ENCODE measurements at places on chromosomes 2 and 18.

DNA sequence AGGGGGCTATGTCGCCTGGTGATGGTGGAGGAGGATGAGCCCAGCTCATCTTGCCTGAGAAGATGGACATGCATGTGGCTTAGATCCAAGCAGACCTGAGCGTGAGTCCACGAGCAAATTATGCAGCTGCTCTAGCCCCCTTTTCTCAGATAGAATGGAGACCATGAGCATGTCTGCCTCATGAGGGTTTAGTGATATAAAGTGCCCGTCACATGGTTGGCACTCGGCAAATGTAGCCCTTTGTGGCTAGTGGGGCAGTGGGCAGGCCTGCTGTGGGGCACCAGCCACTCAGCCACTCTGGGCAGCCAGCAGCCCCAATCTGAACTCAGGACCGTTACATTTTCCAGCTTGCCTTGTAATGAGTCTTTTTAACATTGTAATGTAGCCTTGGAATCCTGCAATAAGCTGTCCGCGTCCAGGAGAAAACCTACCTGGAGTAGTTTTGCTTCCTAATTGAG lies 92.1 kb upstream of the HS6ST1 start:
- no peak for DNase-seq

GRCh38 chr2:127093648-127094210 lies 13.2 kb downstream of the BIN1 start:
- no peak for DNase-seq

DNA sequence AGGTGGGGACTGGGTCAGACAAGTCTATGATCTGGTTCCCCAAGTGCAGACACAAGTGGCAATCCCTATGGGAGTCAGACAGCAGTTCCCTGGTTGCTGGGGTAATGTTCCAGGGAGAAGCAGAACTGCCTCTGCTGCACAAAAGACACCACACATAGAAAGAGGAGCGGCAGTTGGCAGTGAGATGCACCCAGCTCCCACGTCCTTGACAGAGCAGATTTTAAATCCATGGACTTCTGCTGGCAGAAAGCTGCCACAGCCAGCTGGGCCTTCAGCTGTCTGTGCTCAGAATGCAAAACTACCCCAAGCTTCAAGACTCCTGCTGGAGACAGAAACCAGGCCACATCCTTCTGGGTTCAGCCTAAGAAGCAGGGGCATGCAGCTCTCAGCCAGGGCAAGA lies 147.2 kb downstream of the ETAA1 start:
- DNase-seq = no peak

GRCh38 chr2:72113847-72114692 lies 33.6 kb downstream of the CYP26B1 start:
- no peak for DNase-seq

DNA sequence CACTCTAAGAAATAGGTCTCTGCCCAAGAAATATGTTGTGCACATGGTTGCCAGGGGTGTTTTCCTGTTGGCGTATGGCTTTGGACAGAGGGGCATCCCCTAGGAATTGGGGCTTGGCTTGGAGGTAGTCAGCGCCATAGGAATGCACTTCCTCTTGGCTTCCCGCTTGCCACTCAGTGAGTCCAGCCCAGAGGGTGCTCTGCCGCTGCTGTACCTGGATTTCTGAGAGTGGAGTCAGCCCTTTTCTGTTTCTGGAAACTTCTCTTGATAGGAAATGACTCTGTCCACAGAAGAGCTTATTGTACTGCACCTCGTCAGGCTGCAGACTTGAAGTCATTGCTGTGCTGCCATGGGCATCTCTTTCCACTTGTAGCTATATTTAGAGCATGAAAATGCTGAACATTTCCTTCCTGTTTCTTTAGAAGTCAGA lies 116.7 kb upstream of the MGAT5 start:
- DNase-seq = no peak

DNA sequence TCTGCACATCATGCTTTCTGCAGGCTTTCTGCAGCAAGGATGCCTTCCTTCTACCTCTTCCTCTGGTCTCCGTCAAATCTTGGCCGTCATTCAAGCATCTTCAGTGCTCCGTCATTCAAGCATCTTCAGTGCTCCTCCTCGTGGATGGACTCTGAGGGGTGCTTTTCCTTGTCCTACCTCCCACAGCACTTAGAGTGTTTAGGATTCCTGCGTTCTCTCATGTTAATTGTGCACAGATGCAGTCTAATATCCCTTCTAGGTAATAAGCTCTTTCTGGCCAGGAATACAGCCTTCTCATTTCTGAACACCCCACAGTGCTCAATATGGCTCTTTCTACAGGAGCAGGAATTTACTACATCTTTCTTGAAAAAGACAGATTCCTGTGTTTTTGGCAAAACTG lies 59.8 kb downstream of the ZNF236 start:
- no peak for DNase-seq

- no peak for DNase-seq
Measured at GRCh38 chr18:21453511-21453901, 147.0 kb downstream of the ESCO1 start.

GRCh38 chr18:26925313-26925712 lies 59.8 kb upstream of the AQP4 start:
- DNase-seq = no peak

GRCh38 chr2:10960606-10961489 lies 49.1 kb downstream of the KCNF1 start:
- DNase-seq = no peak

DNA sequence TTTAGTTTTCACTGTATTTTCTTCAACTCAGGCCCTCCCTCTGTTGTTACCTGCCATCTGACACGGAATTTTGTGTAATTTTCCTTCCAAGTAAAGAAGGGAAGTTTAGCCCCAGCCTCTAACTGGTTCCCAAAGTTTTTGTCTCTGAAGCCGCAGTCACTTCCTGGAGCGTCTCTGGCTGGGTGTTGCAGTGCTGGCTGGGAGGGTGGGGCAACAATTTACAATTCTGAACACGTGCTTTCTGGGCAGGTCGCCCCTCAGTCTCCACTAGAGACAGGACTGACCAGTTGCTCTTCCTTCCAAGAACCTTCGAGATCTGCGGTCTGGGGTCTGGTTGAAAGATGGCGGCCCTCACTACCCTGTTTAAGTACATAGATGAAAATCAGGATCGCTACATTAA lies 3.5 kb downstream of the CNDP2 start:
- DNase-seq = peak; percentile 3

DNA sequence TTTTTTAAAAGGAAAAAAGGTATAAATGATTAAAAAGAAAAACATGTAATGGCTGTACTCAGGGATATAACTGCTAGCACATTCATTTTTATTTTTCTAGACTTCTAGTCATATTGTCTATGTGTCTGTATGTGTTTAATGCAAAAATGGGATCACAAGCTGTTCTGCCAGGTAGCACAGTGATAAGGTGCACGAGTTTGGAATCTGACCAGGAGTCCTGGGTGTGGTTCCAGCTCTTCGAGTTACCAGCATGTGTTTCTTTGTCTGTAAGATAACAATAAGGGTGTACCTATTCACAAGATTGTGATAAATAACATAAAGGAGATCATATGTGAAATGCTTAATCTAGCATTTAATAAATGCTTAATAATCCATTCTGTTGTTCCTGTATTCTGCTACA lies 145.3 kb downstream of the PKP4 start:
- no peak for DNase-seq

GRCh38 chr2:201517094-201517493 lies 65.6 kb downstream of the STRADB start:
- DNase-seq = no peak

DNA sequence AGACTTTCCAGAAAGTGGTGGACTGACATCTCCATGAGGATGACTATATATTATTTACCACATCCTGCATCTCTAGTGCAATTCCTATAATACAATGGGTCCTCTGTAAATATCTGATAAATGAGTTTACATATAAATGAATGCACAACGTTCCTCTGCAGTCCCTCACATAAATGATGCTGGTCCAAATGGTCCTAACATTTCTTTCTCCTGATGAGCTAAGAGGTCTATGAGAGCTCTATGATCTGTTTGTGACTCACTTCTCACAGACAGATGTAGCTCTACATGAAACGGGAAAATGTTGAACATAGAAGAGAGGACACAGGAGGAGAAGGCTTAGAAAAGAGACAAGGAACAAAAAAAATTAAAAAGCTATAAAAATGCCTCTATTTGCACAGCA lies 201.2 kb upstream of the PIK3C3 start:
- no peak for DNase-seq

GRCh38 chr18:70453058-70453775 lies 164.4 kb downstream of the SOCS6 start:
- no peak for DNase-seq

DNA sequence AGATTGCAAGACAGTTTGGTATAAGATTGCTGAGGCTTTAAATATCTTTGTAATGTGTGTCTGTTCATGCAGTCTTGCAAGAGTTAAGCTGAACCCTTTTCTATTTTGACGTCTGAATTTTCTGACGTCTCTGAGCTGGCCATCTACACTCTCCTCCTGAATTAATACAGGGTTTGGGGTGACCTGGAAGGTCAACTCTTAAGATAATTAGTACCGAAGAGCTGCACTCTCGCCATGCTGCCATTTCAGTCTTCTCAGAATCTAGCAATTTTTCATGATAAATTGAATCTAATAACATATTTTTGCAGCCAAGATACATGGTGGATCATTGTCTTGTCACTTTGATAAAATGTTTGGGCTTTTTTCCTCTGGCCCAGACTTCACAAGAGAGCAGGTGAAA lies 1245.2 kb upstream of the CELF4 start:
- no peak for DNase-seq

DNA sequence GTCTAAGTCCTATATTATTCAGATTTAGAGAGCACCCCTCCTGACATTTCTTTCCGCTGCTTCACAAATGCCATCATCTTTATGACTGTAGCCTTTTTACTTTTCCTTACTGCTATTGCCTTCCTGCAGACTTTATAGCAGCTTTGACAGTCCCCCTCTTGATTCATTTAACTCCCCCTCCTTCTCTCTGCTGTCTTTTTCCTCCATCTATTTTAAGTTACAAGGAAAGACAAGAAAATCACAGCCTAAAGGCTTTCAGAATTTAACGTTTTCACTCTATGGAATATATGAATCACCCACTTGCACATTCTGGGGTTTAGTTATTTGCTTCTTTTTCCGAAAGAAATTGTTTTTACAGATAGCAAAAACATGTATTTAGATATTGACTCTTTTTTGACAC lies 183.4 kb upstream of the SETBP1 start:
- DNase-seq = no peak

DNA sequence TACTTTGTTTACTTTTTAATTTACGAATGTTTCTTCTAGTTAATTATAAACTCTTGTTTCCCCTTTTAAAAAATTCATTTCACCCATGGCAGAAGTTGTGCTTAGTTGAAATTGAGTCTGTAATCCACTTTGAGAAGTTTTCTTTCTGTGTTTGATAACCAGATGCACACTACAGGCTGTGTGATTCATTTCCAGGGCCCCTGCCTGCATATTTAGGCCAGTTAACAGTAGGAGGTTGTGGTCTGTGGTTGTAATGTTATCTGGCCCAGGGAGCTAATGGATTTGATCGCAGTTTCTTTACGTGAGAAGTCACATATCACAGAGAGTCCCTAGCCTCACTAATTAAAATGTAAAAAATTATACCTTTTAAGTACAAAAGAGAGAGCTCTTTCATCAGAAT lies 3.3 kb downstream of the CDH7 start:
- DNase-seq = no peak

GRCh38 chr2:150690261-150690660 lies 202.8 kb upstream of the RND3 start:
- DNase-seq = no peak

DNA sequence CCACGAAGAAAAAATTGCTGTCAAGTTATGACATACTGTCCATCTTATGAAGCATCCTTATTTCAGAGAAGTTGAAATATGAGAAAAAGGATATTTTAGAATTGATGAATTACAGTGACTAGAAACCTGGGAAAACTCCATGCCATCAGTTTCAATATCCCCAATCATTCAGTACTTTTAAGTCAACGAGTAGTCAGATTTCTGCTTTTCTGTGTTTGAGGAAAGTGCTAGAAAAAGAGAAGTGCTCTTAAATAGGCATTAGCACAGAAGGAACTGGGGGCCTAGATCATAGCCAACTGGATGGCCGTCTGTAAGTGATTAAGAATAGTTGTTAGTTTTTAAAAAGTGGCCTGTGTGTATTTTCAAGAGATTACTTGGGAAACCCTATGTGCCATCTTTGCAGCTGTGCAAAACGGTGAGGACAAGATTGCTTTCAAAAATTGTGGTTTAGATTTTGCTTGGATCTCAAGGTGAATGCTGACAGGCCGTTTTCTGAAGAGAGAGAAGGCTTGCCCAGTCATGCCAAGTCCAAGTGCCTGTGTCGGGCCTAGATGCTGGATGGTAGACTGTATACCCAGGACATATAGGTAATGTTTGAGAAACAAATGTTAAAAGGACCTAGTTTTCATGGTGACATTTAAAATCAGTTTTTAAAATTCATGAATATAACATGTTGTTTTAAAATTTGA lies 5.1 kb downstream of the NEDD4L start:
- DNase-seq = no peak

GRCh38 chr18:73691118-73691517 lies 456.5 kb downstream of the FBXO15 start:
- DNase-seq = no peak

DNA sequence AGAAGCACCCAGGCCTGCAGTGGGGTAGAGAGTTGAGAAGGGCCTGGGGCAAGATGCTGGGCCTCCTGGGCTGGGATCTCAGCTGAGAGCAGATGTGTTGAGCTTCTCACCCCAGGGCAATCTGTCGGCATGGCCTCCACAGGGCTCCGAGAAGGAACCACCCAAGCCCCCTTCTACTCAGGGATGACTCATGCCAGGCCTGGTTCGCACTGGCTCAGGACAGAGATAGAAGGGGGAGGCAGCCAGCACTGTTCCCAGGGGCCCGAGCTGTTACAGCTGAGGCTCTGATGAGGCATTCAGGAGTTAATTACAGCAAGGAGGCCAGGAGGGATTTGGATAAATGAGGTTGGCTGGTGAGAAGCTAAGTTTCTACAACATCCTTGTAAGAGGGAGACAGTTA lies 62.5 kb downstream of the CENPO start:
- DNase-seq = no peak

DNA sequence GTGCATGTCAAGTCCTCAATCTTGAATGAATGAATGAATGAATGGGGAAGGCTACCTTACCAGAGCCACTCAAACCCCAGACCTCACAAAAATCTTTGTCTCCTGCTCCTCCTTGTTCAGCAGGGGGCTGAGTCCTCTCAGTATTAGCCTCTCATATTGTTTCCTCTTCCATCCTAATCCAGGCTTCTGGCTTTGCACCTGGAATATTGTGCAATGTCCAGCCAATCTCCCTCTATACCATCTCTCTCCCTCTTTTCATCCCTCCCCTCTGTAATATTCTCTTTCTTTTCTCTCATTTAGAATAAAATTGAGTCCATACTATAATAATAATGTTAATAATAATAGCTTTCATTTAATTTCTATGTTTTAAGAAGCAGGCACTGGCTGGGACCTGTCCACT lies 34.3 kb downstream of the ARHGAP25 start:
- DNase-seq = no peak

DNA sequence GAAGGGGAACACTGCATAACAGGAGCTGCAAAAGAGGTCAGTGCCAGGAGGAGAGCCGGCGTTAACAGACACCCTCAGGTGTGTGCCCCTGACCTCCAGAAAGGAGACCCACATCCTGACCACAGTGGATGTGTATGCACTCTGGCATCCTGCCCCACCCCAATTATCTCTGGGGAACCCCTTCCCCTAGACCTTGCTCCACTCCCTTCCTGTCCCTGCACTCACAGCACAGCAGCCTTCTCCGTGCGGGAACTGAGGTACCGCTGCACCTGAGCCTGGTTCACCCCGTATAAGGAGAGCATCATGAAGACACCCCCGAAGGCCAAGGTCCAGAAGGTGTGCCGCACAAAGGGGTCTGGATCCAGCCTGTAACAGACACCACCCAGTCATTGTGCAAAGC lies 7.3 kb upstream of the ATRAID start:
- no peak for DNase-seq

All from effector CD8-positive, alpha-beta T cell (primary cell).